NCI-H748 treated with DMSO at 0.1 percent for 48 hours (cell line): ENCODE measurements at places on chromosomes 4 and X.

DNA sequence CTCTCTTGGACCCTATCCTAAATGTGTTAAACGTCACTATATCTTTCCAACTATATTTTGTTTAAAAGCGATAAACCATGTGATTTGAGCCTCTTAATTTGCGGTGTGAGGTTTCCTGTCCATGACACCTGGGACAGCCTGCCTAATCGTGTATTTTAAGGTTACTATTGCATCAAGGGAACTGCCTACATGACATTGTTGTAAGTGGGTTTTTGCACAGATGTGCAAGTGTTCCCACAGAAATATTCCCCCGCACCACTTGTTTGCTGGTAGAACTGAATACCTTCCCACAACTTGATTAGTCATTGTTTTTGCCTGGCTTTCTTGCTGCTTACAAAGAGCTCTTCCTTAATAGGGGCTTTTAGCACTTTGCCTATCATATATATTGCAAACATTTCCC lies 5.1 kb upstream of the FAM184B start:
- no peak for DNase-seq

DNA sequence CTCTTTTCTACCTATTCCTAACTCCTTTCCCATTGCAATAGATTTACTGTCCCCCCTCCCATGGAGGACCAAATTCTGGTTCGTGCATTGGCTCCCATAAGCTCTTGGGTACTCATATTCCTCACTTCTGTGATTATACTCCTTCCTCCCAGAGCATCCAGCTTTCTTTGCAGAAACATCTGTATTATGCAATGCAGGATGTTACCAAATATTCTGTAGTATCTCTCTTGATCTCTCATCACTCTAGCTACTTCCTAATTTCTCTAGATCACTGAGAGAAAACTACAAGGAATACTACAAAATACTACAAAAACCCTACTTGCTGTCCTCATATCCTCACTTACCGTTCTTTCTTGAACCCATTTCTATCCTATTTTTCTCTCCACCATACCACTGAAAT lies 395.9 kb upstream of the HS3ST1 start:
- no peak for DNase-seq

DNA sequence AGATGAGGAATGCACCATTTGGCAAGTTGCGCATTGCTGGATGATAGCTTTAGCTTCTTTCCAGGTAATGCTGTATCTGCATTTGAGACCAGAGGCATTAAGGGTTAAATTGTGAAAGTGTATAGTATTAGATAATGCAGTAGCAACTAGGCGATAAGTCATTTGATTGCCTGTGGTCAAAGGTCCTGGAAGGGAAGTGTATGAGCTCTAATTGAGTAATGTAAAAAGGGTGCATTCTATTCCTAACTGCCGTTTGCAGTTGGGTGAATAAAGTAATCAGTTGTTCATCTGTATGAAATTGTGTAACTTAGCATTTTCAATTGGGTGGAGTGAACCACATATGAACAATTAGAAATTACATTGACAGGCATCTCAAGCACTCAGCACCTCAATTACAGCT lies 54.5 kb upstream of the WDR1 start:
- DNase-seq = no peak

GRCh38 chr4:75158451-75158850 lies 225.5 kb downstream of the PARM1 start:
- no peak for DNase-seq

DNA sequence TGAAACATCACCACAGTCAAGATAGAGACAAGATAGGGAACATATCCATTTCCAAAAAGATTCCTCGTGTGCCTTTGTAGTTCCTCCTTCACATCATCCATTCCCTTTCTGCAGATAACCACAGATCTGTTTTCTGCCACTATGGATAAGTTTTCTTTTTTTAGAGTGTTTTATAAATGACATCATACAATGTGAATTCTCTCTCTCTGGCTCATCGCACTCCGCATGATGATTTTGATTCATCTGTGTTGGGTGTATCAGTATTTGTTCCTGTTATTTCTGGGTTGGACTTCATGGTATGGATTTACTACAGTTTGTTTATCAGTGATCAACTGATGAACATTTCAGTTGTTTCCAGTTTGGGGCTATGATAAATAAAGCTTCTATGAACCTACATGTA lies 23.2 kb upstream of the ANXA3 start:
- DNase-seq = no peak

GRCh38 chr4:126742048-126742447 lies 890.7 kb upstream of the INTU start:
- DNase-seq = no peak

DNA sequence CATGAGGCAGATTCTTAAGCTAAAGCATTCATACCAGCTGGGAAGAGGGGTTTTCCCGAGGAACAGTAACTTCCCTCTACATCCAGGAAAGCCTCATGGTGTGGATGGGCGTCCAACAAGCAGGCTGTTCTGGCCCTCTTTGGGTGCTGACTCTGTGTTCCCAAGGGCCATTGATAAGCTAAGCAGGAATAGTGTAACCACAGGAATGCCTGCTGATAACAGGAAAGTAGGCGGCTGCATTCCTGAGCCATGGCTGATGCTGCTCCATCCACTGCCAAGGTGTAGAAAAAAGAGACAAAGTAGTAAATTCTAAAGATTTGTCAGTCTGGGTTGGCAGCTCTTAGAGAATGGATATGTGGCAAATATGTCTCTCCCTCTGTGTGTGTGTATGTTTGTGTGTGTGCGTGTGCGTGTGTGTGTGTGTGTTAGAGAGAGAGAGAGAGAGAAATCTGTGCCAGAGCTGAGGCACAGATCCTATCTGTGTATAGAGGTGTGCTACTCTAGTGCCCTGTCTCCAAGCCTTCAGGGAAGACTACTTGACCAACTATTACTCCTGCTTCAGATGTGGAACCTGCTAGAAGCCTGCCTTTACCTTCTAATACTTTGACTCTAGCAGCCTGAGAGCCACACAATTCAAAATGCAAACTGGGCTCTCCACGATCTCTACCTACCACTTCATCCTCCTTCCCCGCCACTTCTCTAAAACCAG lies 353.1 kb upstream of the NR3C2 start:
- no peak for DNase-seq

GRCh38 chr4:6501171-6501570 lies 28.8 kb upstream of the PPP2R2C start:
- no peak for DNase-seq

GRCh38 chr4:40998675-40999358 lies 215.5 kb downstream of the APBB2 start:
- DNase-seq = no peak

DNA sequence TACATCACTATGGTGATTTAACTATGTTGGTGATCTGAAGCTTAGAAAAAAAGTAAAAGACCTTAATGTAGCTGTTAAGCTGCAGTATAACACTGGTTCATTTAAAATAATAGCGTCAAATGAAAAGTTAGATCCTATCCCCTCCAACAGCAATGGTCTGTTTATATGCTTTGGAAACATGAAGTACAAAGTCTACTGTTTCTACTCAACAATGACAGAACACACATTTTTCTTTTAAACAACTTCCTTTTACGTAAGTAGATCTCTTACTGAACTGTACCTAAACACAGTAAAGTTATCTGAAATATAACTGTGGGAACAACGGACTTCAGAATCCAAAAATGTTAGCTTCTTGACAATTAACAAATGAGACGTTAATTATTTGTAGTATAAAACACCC lies 35.3 kb downstream of the BOD1L1 start:
- no peak for DNase-seq

DNA sequence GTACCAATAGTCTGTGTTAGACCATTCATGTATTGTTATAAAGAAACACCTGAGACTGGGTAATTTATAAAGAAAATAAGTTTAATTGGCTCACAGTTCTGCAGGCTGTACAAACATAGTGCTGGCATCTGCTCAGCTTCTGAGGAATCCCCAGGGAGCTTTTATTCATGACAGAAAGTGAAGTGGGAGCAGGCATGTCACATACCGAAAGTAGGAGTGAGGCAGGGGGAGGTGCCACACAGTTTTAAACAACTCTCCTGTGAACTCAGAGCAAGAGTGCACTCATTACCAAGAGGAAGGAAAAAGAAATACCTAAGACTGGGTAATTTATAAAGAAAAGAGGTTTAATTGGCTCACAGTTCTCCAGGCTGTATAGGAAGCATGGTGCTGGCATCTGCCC lies 591.2 kb downstream of the PPP4R3C start:
- DNase-seq = no peak

DNA sequence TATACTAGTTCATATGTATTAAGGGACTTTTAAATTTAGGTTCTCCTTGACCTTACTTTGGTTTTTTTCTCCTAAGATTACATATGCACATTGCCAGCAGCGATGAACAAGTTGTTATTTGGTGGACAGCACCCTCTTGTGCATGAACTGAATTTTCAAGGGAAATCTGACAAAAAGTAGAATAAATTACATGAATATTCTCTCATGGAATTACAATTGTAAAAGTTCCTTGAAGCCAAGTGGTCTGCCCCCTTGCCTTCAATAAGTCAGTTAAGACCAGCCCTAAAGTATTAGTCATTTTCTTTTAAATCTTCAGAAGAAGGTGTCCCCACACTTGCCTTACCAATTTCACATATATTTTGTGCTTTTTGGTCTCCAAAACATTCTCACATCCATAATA lies 30.7 kb upstream of the SMARCA5 start:
- DNase-seq = no peak
